ENCODE measurements at places on chromosomes 13 and 19.

DNA sequence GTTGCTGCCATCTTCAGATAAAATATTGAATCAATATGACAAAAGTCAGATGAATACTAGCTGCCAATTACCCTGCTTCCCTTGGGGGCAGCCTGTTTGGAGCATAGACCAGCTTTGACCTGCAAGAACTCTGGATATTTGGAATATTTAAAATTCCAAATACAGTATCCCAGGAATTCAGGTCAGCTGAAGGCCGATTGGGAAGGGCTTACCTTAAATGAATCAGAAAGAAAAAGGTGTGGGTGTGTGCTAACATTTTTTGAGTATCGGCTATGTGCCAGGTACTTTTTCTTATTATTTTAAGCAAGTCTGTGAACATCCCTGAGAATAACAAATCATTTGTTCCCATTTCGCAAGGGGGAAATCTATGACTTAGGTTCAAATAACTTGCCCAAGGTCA lies 1.8 kb upstream of the RUBCNL start:
- peak; percentile 47 for DNase-seq

GRCh38 chr13:100409132-100409531 lies 179.5 kb downstream of the GGACT start:
- DNase-seq = no peak

DNA sequence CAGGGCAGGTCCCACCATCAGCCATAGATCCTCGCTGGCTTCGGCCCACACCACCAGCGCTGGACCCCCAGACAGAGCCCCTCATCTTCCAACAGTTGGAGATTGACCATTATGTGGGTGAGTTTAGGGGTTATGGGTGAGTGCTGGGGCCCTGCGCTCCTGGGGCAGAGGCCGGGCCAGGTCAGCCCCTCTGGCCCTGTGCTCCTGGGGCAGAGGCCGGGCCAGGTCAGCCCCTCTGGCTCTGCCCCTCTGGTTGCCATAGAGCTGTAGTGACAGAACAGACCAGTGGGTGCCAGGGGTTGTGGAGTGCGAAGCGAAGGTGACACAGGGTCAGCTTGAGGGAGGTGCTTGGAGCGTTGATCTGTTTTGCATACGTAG lies 15.2 kb downstream of the POLD1 start:
- DNase-seq = no peak

GRCh38 chr13:36910545-36910944 lies 9.5 kb downstream of the SMAD9 start:
- DNase-seq = no peak

DNA sequence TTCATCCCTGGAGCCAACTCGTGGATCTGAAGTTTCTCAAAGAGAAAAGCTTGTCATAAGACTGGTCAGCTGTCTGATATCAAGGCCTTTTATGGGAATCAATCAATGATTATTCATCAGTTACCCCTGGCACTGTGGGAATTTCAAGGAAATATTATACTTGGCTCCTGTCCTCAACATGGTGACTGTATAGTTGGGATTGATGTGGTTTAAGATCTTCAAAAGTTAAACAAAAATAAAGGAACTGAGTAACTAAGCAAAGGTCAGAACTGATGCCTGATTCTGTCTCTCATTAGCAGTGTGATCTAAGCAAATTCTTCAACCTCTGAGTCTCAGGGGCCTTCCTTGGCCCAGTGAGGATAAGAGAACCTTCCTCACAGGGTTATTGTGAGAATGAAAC lies 22.2 kb upstream of the SERPINE3 start:
- peak; percentile 98 for DNase-seq

- DNase-seq = no peak
Measured at GRCh38 chr13:59422646-59423045, 741.1 kb downstream of the DIAPH3 start.

GRCh38 chr13:49694446-49694845 lies 3.2 kb upstream of the EBPL start:
- DNase-seq = no peak

DNA sequence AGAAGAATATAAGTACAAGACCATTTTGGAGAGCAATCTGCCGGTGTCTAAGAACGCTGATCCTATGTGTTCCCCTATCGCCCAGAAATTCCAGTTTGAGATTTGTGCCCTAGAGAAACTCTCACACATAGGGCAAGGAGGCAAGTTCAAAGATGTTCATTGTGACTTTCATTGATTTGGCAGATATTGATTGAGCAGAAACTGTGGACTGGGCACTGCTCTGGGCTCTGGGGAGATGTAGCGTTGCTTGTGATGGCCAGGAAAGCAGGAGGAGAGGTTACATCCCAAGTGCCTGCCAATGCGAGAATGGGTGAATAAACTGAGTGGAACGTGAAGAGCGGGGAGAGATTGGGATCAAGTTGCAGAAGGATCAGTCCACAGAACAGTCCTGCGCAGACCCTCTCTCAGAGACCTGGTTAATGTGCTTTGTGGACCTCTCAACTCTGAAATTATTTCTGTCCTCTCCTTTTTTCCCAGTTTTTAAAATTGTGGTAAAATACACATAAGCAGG lies 123.9 kb upstream of the PEG3 start:
- no peak for DNase-seq

- DNase-seq = peak; percentile 88
Measured at GRCh38 chr19:21084343-21084742, 2.3 kb downstream of the ZNF714 start.

DNA sequence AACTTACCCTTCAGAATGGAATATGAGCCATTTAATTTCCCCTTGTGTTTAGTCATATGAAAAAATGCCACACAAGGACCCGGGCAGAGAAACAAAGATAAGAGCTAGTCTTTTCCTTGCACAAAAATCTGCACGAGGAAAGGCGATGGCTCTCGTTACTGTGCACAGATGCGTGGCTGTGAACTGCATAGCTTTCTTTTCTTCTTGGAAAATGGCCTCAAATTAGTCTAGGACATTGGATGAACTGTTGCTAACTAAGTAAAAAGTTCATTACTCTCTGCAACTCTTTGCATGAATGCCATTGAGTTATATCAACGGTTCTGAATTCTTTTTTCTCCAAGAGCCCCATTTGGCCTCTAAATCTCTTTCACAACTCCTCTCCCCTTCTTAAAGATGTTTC lies 125.2 kb downstream of the COG6 start:
- DNase-seq = no peak

GRCh38 chr13:114043421-114044053 lies 69.7 kb upstream of the C13orf46 start:
- DNase-seq = no peak

DNA sequence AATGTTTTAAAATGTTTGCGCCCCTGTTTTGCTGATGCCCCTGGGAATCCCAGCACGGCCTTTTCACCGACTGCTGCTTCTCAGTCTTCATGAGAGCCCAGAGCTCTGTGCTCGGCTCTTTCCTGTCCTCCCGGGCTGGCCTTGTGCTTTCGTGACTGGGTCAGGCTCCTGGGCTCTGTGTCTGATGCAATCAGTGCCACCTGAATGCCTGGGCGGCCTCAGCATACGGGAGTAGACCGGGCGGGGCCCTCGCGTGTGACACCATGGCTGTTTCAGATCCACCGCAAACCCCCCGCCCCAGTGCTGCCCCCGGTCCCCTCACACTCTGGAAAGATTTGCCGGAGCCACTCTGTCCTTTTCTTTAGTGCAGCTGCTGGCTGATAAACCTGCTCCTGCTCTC lies 21.4 kb downstream of the PABPC3 start:
- no peak for DNase-seq

GRCh38 chr19:3245050-3245449 lies 20.6 kb downstream of the CELF5 start:
- no peak for DNase-seq

DNA sequence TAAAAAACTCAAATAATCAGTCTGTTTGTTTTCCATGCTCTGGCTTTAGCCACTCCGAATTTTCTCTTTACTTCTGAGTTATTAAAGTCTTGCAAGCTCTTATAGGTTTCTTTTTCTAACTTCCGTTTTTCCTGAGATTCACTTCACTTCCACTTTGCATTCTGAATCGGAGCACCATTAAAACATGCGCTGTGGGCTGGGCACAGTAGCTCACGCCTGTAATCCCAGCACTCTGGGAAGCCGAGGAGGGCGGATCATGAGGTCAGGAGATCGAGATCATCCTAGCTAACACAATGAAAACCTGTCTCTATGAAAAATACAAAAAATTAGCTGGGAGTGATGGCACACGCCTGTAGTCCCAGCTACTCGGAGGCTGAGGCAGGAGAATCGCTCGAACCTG lies 357.9 kb downstream of the SLITRK6 start:
- DNase-seq = no peak

- no peak for DNase-seq
Measured at GRCh38 chr19:17843292-17843827, 4.4 kb downstream of the JAK3 start.

- DNase-seq = no peak
Measured at GRCh38 chr13:76711550-76712182, 174.5 kb downstream of the KCTD12 start.

- no peak for DNase-seq
Measured at GRCh38 chr13:31903111-31903815, 128.3 kb upstream of the FRY start.

- no peak for DNase-seq
Measured at GRCh38 chr19:41437944-41438574, 1.7 kb downstream of the DMAC2 start.

DNA sequence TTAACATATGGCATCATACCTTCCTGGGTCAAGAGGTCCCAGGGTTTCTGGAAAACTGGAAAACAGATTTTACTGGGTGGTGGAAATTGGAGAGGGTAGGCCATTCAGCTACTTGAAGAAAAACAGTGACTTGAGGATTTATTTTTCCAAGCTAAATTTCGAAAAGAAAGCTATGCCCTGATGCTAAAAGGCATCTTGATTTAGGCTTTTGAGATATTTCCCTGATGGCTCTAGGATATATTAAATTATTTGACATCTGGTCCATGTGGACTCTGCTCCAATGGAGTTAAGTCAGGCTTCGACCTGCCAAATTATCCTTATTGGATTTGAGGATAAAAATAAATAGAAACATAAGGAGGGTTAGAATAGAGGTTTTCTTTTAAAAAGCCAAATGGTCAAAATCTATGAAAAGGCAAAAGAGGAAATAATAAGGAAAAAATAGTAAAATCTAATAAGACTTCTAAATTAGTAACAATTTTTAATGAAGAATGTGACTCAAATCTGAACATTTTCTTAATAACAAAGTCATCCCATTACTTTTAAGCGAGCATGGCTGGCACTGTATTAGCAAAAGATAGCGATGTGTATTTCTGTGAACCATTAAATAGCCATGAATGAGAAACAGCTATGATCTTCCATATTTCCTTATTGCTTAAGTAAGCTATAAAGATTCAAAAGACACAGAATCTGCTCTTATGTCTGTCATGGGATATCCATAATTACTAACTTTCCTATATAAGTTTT lies 190.0 kb upstream of the MIR17HG start:
- no peak for DNase-seq

- DNase-seq = no peak
Measured at GRCh38 chr13:48879432-48879831, 96.3 kb upstream of the FNDC3A start.

DNA sequence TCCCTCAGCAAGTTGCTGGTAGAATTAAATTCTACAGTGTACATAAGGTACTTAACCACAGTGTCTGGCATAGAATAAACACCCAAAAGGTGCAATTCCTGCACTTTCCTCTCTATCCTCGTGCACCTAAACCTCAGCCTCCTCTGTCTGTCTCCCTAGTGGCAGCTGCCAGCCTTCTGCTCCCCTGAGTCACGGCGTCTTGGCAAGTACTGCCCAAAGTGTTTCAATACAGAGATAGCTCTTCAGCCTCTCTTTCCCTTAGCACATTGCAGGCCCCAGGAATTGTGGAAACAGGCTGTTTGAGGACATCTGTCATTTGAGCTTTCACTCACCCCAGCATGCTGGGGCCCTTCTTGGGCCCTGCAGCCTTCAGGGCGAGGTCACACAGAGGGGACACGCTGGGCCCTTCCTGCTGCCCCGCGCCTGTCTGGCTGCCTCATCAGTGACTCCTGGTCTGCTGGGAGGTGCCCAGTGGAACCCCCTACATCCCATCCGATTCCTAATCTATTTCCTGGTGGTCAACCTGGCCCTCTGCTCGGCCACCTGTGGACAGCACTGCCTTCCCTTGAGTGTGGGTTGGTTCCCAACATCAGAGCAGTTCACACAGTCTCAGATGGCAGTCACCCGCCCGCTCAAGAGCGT lies 19.3 kb downstream of the COL4A2 start:
- DNase-seq = no peak

- peak; percentile 47 for DNase-seq
Measured at GRCh38 chr13:41652735-41653361, 195.5 kb downstream of the RGCC start.

DNA sequence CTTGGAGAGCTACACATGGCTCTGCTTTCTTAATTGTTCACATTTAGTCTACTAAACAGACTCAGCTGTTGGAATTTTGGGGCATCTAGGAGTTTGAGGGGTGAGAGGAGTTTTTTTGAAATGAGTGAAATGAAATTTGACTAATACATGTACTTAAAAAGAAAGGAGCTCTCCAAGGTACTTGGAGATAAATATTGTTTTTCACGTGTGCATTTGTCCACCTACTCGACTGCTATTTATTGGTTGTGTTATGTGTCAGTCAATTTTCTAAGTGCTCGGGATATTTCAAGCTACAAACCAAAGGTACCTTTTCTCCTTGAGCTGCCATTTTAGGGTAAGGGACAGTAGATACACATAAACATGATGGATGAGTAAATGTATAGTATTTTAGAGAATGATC lies 697.0 kb downstream of the LIG4 start:
- DNase-seq = no peak

GRCh38 chr13:80141123-80141849 lies 199.6 kb downstream of the SPRY2 start:
- DNase-seq = peak; percentile 24
